ENCODE measurements at places on chromosomes 5 and 9.

DNA sequence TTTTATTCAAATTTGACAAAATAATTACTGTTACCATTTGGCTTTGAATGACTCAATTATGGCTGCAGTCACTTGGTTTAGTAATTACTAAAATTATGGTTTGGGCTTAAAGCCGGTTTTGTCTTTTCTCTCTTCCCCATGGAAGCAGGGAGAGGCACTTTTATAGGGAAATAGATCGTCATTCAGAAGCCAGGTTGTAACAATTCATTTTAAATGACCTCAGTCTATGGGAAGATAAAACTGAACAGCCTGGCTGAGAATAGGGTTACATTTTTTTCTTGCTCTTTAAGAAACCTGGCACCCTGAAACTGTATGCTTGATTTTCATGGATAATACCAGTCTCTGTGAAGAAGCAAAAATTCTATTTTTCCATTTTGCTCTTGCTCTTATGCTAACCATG is 169.8 kb downstream of the SMC2 start:
- no peak for DNase-seq

- DNase-seq: no peak
Measured at GRCh38 chr9:112285056-112285455, 48.4 kb downstream of the PTBP3 start.

GRCh38 chr5:37792975-37793631 is 46.7 kb downstream of the GDNF start:
- no peak for DNase-seq

GRCh38 chr9:14887149-14887548 is 23.1 kb downstream of the FREM1 start:
- DNase-seq: no peak

- no peak for DNase-seq
Measured at GRCh38 chr5:136330353-136331038, 34.8 kb downstream of the TRPC7 start.

Measured in CD4-positive, alpha-beta T cell treated with Interleukin-4 for 4 hours (primary cell).